H4 (cell line): ENCODE measurements at places on chromosomes 5 and 9. TPM values are rescaled to one million over a fixed set of nuclear protein-coding genes. Genes with fewer than 3 reads are reported as not detected.
A peak's percentile ranks its signal among the peaks of the same experiment; 100 is the strongest.

GRCh38 chr5:1658665-1659064, 134.9 kb upstream of the LPCAT1 start:
- DNase-seq: no peak

DNA sequence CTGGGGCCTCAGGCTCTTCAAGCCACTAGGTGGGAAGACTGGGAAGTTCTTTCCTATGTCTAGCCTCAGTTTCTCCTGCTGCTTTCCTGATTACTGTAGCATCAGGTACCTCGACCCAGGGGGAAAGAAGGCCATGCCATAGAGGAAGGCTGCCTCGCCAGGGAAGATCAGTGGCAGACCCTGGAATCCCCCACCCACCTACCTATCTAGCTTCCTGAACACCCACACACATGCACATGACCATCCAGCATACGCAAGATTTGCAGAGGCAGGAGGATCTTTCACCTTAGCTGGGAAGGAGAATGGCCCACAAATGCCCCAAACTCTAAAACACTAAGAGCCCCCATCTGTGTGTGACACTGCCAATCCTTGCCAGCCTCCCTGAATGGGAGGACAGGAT, 8.0 kb downstream of the NR5A1 start:
- no peak for DNase-seq

DNA sequence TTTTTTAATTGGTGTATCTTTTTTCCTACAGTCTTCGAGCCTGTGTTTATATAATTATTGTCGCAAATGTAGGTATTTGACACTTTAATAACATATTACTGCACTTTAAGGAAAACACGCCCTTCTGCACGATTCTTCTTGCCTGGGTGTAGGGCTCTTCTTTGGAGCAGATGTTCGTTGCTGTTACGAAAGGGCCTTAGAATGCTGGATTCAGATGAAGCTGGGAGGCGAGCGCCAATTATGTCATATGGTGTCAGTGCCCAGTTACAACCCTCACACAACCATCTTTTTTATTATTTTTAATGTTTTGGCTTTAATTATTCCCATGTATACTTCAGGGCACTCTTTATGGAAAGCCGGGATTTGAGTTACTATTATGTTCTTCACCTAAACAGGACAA, 553.0 kb downstream of the EBF1 start:
- no peak for DNase-seq

DNA sequence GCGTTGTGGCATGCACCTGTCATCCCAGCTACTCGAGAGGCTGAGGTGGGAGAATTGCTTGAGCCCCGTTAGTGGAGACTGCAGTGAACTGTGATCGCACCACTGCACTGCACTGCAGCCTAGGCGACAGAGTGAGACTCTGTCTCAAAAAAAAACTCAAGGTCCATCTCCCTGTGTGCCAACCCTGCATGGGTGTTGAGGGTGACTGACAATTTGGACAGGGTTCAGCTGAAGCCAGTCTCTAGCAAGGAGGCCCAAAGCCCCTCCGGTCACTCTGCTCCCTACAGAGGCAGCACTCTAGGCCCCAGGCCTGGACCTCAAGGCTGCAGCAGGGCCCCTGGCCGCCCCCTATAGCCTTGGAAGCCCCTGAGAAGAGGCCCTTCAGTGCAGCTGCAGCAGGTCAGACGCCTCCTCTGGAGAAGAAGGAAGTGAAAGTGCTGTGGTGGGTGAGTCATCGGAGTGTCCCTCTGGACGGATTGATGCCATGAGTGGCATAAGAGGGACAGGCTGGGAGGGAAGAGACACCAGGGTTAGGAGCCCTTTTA, 39.2 kb upstream of the NEK6 start:
- peak; percentile 60 for DNase-seq

DNA sequence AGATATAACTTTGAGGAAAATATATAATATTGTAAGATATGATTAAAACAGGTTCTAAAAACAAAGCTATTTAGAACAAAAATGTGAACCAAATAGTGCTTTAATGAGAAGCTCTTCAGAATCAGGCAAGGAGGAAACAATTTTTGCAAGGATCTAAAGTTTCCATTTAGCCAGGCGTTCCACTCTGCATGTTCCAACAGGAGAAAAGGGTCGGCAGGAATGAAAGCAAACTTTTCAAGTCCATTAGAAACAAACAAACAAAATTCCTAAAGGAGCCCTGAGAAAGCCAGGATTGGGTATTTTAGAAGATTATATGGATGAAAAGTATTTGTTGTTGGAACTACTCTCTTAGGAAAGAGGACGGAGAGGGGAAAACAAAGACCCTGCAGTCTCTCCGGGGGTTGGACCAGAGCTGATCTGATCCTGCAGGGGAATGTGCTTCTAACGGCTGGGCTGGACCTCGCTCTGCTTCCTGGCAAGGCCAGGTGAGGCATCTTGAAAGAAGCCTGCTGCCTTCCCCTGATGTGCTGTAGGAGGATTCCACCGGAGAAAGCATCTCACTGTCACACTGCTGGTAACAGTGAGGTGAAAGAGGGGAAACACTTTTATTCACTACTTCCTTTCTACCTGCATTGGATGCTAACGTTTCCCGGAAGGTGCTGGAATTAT, 94.6 kb downstream of the PRRT1B start:
- no peak for DNase-seq

GRCh38 chr5:79025054-79025472, 40.0 kb upstream of the ARSB start:
- DNase-seq: peak; percentile 51

The HAND1 gene
- total RNA-seq: 0.29 TPM in 1 of 2 replicates, not detected in the other

The TXNDC8 gene
- not detected in 2 replicates for total RNA-seq

The LIX1 gene
- 0.12 TPM in 1 of 2 replicates, not detected in the other for total RNA-seq

The CLIC3 gene
- 0.64 TPM in 1 of 2 replicates, not detected in the other for total RNA-seq

The SLC45A2 gene
- total RNA-seq: not detected in 2 replicates

The HACD4 gene
- not detected in 2 replicates for total RNA-seq

The AQP7 gene
- 0.97 TPM in 1 of 2 replicates, not detected in the other for total RNA-seq

The PCDHGA9 gene
- 1.1 and 1.8 TPM in 2 replicates for total RNA-seq
